ENCODE measurements at places on chromosomes 4 and X.

- no peak for DNase-seq
Measured at GRCh38 chrX:19865567-19866363, 21.6 kb downstream of the SH3KBP1 start.

DNA sequence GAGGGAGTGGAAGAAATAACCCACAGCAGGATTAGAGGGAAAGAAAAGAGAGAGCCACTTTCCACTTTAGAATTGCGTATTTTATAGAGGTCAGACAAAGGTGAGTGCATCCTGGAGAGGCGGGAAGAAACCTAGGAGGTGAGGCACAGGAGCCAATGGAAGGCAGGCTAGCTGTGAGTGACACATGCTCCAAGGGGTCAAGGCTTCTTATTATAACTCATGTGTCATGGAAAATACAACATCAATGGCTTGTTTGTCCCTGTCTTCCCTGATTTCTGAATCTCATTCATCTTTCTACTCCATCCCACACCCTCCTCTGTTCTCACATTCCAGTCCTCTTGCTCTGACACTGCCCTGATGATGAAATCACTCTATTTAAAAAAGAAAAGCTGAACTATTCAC, 14.4 kb downstream of the ANXA3 start:
- no peak for DNase-seq

- no peak for DNase-seq
Measured at GRCh38 chr4:79181190-79181589, 144.7 kb downstream of the NAA11 start.

- no peak for DNase-seq
Measured at GRCh38 chr4:48372272-48372671, 30.9 kb downstream of the SLAIN2 start.

DNA sequence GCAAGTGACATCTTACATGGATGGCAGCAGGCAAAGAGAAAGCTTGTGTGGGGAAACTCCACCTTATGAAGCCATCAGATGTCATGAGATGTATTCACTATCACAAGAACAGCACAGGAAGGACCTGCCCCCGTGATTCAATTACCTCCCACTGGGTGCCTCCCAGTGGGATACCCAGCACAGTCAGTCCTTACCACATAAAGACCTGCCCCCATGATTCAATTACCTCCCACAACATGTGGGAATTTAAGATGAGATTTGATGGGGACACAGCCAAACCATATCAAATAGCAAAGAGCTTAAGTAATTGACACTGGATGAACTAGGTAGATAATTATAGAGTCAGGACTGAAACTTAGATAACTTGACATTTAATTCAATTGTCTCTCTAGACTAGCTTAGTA, 85.6 kb downstream of the SLIT2 start:
- no peak for DNase-seq

DNA sequence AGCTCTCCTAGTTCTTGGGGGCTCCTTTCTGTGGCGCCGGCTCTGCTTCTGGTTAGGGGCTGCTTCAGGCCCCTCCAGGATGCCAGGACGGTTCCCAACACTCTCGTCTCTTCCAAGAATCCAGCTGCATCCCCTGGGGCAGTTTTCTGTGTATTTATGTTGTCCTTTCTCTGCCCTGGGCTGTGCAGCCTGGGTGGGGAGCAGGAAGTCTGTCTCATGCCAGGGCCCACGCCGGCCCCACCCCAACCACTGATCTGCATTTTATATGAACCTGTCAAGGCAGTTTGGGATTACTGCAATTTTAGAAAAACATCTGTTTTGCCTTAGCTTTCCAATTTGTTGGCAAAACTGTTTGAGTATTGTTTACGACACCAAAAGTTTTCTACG, 14.6 kb downstream of the CTBP1 start:
- DNase-seq = no peak

All from stimulated activated CD8-positive, alpha-beta memory T cell treated with anti-CD3 and anti-CD28 coated beads, Interleukin-2, amount 100 ng/mL, for 1 hour (primary cell).